Vagina (tissue), 2 donors: ENCODE measurements at places on chromosomes 3 and 15.

- no peak for DNase-seq
These were observed 70.8 kb downstream of the SCN11A start for GRCh38 chr3:38980938-38981337.

- no peak for DNase-seq
These were observed 16.7 kb upstream of the CRTC3 start for GRCh38 chr15:90512981-90513380.

GRCh38 chr15:63938486-63939061, 104.8 kb upstream of the HERC1 start:
- DNase-seq = no peak

- DNase-seq = no peak
These were observed 85.4 kb upstream of the TLE3 start for GRCh38 chr15:70182858-70183695.
